ENCODE measurements at places on chromosomes 6 and 20.
A peak's percentile ranks its signal among the peaks of the same experiment; 100 is the strongest.

DNA sequence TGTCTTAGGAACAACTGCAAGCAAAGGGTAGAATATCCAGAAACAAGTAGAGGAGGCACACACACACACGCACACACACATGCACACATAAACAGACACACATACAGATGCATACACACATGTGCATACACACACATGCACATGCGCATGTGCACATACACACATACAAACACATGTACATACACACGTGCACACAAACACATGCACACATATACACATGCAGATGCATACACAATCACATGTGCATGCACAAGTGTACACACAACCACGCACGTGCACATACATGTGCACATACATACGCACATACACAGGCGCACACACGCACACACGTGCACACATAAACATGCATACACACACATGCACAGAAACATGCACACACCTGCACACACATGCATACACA is 206.5 kb upstream of the OPRM1 start:
- DNase-seq: no peak
- H3K4me1 ChIP-seq: no peaks in the 10 kb centered on the region
- no peak overlapping the region for H3K4me3 ChIP-seq
- no peaks in the 10 kb centered on the region for H3K27me3 ChIP-seq
- no peak overlapping the region for H3K27ac ChIP-seq

- H3K36me3 ChIP-seq: no peaks in the 10 kb centered on the region
- H3K4me3 ChIP-seq: peak overlapping the region; percentile 17
- peaks cover 45% of the 10 kb centered on the region for H3K4me1 ChIP-seq
- H3K27me3 ChIP-seq: no peaks in the 10 kb centered on the region
- peak overlapping the region; percentile 51 for H3K27ac ChIP-seq
These were observed 224.8 kb upstream of the MARCKS start for GRCh38 chr6:113632220-113632864.

- no peak for DNase-seq
- no peak overlapping the region for H3K4me3 ChIP-seq
- H3K27me3 ChIP-seq: no peaks in the 10 kb centered on the region
- no peaks in the 10 kb centered on the region for H3K4me1 ChIP-seq
These were observed 51.4 kb downstream of the HECA start for GRCh38 chr6:139186242-139186641.

DNA sequence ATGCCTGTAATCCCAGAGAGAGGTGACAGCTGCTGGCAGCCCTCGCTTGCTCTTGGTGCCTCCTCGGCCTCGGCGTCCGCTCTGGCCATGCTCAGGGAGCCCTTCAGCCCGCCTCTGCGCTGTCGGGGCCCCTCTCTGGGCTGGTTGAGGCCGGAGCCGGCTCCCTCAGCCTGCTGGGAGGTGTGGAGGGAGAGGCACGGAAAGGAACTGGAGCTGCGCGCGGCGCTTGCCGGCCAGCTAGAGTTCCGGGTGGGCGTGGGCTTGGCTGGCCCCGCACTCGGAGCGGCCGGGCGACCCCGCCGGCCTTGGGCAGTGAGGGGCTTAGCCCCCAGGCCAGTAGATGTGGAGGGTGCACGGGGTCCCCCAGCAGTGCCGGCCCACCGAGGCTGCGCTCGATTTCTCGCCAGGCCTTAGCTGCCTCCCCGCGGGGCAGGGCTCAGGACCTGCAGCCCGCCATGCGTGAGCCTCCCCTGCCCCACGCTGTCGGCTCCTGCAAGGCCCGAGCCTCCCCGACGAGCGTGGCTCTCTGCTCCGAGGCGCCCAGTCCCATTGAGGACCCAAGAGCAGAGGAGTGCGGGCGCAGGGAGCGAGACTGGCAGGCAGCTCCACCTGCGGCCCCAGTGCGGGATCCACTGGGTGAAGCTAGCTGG is 34.6 kb downstream of the C6orf52 start:
- no peaks in the 10 kb centered on the region for H3K4me1 ChIP-seq
- H3K27me3 ChIP-seq: no peaks in the 10 kb centered on the region
- H3K4me3 ChIP-seq: peak overlapping the region; percentile 31
- no peaks in the 10 kb centered on the region for H3K36me3 ChIP-seq
- no peak overlapping the region for H3K27ac ChIP-seq

DNA sequence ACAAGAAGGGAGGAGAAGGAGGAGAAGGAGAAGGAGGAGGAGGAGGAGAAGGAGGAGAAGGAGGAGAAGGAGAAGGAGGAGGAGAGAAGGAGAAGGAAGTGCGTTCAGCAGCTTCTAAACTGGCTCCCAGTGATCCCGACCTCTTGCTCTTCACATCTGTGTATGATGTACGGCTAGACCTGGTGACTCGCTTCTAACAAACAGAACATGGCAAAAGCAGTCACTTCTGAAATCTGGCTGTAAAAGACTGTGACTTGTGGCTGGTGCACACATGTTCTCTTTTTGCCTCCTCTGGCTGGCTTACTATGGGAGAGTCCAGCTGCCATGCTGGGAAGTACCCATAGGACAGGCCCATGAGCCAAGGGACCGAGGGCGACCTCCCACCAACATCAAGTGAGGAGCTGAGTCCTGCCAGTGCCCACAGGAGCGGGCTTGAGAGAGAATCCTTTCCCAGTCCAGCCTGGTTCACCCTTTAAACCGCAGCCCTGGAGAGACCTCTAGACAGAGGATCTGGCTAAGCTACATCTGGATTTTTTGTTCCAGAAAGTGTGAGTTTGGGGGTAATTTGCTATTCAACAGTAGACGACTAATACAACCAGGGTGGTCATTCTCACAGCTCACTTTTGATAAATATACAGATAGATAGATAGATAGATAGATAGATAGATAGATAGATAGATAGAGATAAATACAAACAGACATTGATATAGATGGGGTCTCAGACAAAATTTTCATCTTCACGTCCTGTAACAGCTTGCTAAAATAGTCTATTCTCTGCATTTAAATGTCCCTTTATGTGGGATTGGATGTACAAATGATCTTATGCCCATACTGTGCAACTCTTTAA is 42.3 kb downstream of the RPP40 start:
- H3K27ac ChIP-seq: no peak overlapping the region
- H3K4me1 ChIP-seq: no peaks in the 10 kb centered on the region
- H3K4me3 ChIP-seq: no peak overlapping the region
- H3K27me3 ChIP-seq: no peaks in the 10 kb centered on the region
- no peaks in the 10 kb centered on the region for H3K36me3 ChIP-seq

GRCh38 chr20:53829724-53830521 is 236.3 kb upstream of the ZNF217 start:
- H3K27me3 ChIP-seq: no peaks in the 10 kb centered on the region
- H3K36me3 ChIP-seq: no peaks in the 10 kb centered on the region
- peak overlapping the region; percentile 85 for H3K27ac ChIP-seq
- peaks cover 36% of the 10 kb centered on the region for H3K4me1 ChIP-seq
- no peak overlapping the region for H3K4me3 ChIP-seq

GRCh38 chr6:127403636-127404035 is 55.6 kb downstream of the KIAA0408 start:
- H3K27me3 ChIP-seq: no peaks in the 10 kb centered on the region
- H3K36me3 ChIP-seq: no peaks in the 10 kb centered on the region
- no peak for DNase-seq
- H3K4me1 ChIP-seq: no peaks in the 10 kb centered on the region

- DNase-seq: no peak
- no peaks in the 10 kb centered on the region for H3K27me3 ChIP-seq
- H3K4me1 ChIP-seq: no peaks in the 10 kb centered on the region
- no peaks in the 10 kb centered on the region for H3K36me3 ChIP-seq
These were observed 325.9 kb downstream of the PLCB1 start for GRCh38 chr20:8457978-8458377.

- H3K36me3 ChIP-seq: no peaks in the 10 kb centered on the region
- H3K4me3 ChIP-seq: no peak overlapping the region
- H3K27ac ChIP-seq: no peak overlapping the region
- H3K27me3 ChIP-seq: no peaks in the 10 kb centered on the region
- no peaks in the 10 kb centered on the region for H3K4me1 ChIP-seq
- no peak for DNase-seq
These were observed 609.1 kb upstream of the SLC35B3 start for GRCh38 chr6:9044426-9044825.

DNA sequence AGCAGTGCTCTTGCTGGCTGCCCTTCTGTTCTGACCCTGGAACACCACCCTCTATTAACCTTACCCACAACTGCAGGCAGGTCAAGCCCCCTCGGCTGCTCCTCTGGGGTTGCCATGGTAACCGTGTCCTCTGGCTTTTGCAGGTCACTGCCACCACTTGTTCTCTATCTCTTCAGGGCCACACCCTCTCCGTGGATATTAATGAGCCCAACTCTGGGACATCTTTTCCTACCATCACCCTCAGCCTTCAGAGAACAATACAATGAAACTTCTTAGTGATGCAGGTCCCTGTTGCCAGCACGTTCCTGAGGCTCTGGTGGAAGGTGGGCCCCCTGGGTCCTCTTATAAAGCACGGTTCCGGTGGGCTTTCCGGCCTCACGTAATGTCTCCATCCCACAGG is 30.8 kb upstream of the MICB start:
- no peak for DNase-seq
- no peaks in the 10 kb centered on the region for H3K27me3 ChIP-seq
- H3K4me3 ChIP-seq: no peak overlapping the region
- no peaks in the 10 kb centered on the region for H3K36me3 ChIP-seq

DNA sequence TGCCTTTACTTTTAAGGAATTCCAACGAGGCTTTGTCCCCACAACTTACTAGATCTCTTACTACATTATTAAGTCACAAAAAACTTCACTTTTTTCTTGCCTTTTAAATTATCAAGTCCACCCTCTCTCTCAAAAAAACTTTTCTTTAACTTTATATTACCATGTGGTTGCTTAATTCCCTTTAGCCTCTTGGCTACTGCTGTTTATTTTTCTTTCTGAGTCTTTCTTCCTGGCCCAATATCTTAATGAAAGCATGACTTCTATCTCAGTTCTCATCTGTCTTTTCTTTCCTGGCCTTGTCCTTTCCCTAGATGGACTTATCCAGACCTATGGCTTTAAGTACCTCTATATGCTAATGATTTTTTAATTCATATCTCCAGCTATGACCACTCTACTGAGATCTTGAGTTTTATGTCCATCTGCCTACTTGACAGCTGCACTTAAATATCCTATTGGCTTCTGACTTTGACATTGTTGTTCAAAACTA is 710.5 kb downstream of the RFPL4B start:
- no peaks in the 10 kb centered on the region for H3K36me3 ChIP-seq
- H3K4me3 ChIP-seq: no peak overlapping the region
- H3K4me1 ChIP-seq: no peaks in the 10 kb centered on the region
- H3K27me3 ChIP-seq: no peaks in the 10 kb centered on the region
- DNase-seq: no peak

GRCh38 chr6:140670021-140670420 is 1295.6 kb upstream of the CITED2 start:
- H3K4me3 ChIP-seq: no peak overlapping the region
- H3K27ac ChIP-seq: no peak overlapping the region
- no peaks in the 10 kb centered on the region for H3K27me3 ChIP-seq
- no peak for DNase-seq
- H3K36me3 ChIP-seq: no peaks in the 10 kb centered on the region
- H3K4me1 ChIP-seq: no peaks in the 10 kb centered on the region

DNA sequence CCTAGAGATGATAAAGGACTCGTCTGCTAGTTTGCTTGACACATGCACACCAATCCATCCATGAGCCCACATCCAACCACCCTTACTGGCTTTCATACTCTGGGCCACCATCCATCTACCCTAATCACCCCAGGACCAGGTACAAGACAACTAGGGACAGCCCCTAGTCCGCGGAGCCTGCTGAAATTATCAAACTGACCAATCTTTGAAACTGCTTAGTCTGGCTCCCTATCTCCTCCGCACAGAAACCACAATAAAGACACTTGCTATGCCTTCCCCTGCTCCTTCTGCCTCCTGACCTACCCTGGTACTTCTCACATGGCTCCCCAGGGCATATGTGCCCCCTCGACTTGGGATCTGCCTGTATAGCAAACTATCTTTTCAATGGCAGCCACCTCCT is 33.1 kb downstream of the PXDC1 start:
- H3K4me3 ChIP-seq: no peak overlapping the region
- H3K27me3 ChIP-seq: no peaks in the 10 kb centered on the region
- no peak overlapping the region for H3K27ac ChIP-seq
- H3K36me3 ChIP-seq: peaks cover 15% of the 10 kb centered on the region
- DNase-seq: no peak
- H3K4me1 ChIP-seq: peaks cover under 1% of the 10 kb centered on the region

DNA sequence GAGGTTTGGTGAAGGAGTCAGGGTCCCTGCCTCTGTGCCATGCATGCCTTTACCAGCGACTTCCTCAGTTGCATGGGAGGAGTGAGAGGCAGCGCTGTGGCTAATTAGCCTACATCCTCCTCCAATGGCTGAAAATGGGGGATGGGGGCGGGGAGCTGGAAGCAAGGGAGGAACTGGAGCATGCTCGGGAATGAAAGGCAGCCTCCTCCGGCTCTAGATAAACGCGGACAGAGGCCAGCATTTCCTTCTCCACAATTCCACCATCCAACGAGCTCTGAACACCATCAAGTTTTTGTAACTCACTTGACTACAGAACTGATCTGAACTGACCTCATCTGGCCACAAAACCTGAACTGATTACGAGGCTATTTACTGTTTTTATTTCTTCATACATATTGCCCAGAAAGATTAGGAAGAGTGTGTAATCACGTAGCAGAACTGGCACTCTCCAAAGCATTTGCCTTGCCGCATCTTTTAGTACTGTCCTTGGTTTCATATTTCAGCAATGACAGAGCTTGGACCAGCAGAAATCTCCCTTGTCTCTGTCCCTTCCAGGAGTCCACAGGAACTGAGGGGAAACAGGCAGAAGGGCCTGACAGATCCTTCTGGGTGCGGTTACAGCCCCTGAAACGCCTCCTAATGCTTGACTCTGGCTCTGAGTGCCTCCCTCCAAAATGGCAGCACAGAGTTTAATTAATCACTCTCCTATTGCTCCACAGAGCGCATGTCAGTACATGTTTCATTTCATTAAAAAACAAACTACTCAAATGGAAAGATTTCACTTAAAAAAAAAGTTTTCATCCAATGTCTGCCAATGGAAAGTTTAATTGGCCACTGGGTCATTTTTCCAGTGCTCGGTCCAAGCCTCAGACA is 58.2 kb upstream of the TRAF3IP2 start:
- no peak overlapping the region for H3K4me3 ChIP-seq
- H3K27me3 ChIP-seq: no peaks in the 10 kb centered on the region
- peak overlapping the region; percentile 48 for H3K27ac ChIP-seq
- peaks cover 50% of the 10 kb centered on the region for H3K4me1 ChIP-seq

DNA sequence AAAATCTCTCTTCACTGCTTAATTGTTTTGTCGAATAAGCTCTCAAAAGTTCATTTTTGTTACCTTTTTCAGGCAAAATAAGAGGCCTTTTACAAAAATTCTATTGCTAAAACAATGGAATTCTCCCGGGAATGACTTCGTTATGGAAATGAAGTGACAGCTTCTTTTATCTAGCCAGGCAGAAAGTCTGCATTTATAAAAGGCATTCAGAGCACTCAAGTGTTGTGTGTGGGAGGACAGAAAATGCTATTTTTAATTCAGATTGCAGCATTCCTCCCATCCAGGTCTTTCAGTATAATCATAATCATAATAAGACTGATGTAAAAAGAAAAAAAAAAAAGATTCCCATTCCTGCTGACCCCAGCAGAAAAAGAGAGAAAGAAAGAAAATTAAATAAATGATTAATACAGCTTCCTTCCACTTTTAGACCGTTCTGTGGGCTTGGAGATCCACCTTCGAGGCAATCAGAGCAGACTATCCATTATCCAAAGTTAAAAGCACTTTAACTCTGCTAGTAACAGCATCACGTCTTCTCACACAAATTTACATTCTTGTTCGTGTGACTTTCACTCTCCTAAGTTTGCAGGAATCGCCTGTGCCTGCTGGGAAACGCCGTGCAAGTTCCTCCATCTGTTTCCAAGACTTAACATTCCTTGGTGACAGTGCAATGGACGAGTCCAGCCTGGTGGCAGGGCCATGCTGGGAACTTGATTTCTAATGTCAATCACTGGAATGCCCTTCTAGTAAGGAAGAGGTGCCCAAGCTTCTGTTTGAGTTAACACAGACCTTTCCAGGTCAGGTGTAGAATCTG is 258.8 kb downstream of the GMPR start:
- no peaks in the 10 kb centered on the region for H3K36me3 ChIP-seq
- H3K27ac ChIP-seq: no peak overlapping the region
- DNase-seq: no peak
- no peaks in the 10 kb centered on the region for H3K4me1 ChIP-seq

Measured in upper lobe of left lung (tissue), 6 donors.